ENCODE measurements at places on chromosomes 13 and 19. TPM values are rescaled to one million over a fixed set of nuclear protein-coding genes. Genes with fewer than 3 reads are reported as not detected.

DNA sequence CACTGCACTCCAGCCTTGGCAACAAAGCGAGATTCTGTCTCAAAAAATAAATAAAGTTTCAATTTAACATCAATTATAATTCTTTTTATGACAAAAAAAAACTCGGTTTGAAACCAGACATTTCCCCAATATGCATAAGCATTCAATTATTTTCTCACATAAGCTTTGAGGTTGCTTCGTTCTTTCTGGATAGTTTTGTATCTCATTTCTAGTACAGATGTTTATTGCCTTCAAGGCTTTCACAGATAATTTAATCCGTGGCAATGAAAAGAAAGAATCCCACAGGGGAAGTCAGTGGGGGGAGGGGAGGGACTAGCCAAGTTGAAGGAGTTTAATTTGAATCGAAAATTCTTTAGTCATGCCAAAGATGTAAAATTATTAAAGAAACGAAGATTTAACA lies 29.6 kb upstream of the TSC22D1 start:
- DNase-seq, result no peak

DNA sequence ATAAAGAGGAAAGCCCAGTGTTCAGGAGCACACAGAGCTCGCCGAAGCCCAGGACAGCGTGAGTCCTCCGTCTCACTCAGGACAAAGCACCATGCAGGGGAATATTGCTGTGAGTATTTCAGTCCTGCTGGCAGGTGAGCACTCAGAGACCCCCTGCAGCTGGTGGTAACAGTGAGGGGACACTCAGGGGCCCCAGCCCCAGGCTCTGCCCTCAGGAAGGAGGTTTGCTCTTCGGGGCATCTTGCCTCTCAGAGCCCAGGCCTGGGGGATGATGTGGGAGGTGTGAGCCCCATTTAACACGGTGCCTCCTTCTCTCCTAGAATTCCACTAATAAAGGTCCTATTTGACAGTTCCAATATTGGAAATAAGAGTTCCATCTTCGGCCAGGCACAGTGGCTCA lies 14.8 kb downstream of the LILRA1 start:
- DNase-seq, result no peak

- no peak for DNase-seq
Observed at GRCh38 chr13:110391273-110391672, 84.2 kb downstream of the COL4A2 start.

- DNase-seq, result no peak
Observed at GRCh38 chr19:1501200-1501595, 10.2 kb downstream of the REEP6 start.

Gene PDX1
- not detected for polyA plus RNA-seq

DNA sequence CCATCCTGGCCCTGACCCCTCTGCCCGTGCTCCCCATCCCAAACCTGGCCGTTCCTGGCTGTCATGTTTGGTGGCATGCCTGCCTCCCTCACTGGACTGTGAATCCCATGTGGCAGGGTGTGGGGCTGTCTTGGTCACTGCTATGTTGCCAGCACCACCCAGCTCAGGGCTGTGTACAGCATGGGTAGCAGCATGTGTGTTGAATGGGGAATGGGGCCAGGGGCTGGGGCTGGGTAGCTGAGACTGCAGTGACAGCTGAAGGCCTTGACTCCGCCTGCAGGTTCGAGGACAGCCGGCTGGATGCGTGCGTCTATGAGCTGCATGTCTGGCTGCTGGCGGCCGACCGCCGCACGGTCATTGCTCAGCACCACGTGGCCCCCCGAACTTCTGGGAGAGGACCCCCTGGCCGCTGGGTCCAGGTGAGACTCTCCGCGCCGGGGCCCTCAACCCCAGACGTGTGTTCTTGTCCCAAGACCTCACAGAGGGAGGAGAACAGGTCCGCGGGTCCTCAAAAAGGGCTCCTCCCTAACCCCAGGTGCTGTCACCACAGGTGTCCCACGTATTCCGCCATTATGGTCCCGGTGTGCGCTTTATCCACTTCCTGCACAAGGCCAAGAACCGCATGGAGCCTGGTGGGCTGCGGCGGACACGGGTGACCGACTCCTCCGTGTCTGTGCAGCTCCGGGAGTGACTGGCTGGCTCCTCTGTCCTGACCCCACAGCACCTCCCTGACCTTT lies 3.5 kb downstream of the NCCRP1 start:
- no peak for DNase-seq

DNA sequence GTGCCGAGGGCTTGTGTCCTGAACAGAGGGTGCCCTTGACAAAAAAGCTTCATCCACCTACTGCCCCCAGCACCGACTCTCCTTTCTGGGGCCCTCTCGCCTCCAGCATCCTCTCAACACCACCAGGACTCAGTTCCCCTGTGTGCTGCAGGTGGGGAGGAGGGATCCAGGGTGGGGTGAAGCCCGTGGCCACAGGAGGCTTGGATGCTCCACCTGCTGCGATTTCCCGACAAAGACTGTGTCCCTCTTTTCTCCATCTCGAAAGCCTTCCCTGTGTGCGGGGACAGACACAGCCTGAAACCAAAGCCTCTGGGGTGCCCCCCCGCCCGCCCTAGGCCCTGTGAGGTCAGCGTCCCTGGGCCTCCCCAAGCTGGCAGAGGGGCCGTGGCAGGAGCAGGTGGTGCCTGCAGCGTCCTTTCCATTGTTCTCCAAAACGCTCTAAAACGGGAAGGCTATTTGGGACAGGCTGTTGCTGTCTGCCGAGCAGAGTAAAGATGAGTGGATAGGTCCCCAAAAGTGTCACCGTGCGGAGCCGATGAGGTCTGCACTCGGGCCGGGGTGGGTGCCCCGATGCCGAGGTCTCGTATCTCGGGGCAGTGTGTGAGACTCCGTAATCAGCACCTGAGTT lies 185.7 kb downstream of the PTPRS start:
- DNase-seq, result peak; percentile 33

Gene SULT2A1
- polyA plus RNA-seq, result not detected

Gene SPRED3
- polyA plus RNA-seq, result 10.5 TPM

Gene B3GNT8
- not detected for polyA plus RNA-seq

- DNase-seq, result no peak
Observed at GRCh38 chr19:43780706-43781525, at the start of gene KCNN4. TSS of gene KCNN4 (minus strand) at chr19:43780973. CDS start at chr19:43780861, 112 bp downstream.

GRCh38 chr13:107568181-107568580 lies 647.2 kb downstream of the LIG4 start:
- DNase-seq, result no peak

DNA sequence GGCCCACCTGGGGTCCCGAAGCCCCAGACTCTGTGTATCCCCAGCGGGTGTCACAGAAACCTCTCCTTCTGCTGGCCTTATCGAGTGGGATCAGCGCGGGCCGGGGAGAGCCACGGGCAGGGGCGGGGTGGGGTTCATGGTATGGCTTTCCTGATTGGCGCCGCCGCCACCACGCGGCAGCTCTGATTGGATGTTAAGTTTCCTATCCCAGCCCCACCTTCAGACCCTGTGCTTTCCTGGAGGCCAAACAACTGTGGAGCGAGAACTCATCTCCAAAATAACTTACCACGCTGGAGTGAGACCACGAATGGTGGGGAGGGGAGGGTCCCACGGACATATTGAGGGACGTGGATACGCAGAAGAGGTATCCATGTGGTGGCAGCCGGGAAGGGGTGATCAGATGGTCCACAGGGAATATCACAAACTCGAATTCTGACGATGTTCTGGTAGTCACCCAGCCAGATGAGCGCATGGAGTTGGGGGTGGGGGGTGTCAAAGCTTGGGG lies 1.0 kb upstream of the ICAM5 start:
- DNase-seq, result peak; percentile 83

- DNase-seq, result peak; percentile 37
Observed at GRCh38 chr13:108270442-108270841, 924 bp downstream of the TNFSF13B start.

DNA sequence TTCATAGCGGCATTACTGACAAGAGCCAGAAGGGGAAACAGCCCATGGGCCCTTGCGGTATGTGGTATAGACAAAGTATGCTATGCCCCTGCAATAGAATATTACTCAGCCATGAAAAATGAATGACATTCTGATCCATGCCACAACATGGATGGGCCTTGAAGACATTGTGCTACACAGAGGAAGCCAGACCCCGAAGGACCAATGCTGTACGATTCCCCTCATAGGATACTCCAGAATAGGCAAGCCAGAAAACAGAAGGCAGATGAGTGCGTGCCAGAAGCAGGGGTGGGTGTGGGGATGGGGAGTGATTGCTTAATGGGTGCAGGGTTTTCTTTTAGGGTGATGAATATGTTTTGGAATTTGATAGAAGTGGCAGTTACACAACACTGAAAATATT lies 342.0 kb downstream of the TEX29 start:
- no peak for DNase-seq

Gene LILRB4
- not detected for polyA plus RNA-seq

GRCh38 chr19:48805452-48805851 lies 5.4 kb downstream of the BCAT2 start:
- DNase-seq, result no peak

DNA sequence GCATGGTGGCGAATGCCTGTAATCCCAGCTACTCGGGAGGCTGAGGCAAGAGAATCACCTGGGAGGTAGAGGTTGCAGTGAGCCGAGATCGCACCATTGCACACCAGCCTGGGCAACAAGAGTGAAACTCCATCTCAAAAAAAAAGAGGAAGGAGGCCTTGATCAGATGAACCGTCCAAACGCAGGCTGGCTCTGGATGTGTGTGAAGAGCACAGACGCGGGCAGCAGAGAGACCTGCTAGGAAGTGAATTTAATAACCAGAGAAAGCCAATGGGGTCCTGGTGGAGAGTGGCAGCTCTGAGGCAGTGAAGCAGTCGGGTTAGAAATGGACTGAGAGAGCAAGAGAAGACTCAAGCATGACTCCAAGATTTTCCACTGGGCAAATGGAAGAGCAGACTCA lies 136.5 kb downstream of the RNF17 start:
- no peak for DNase-seq

Gene LGALS14
- polyA plus RNA-seq, result not detected
